ENCODE measurements at places on chromosomes 7 and 10.

GRCh38 chr10:122521011-122521410, 39.5 kb upstream of the DMBT1 start:
- DNase-seq, result no peak

DNA sequence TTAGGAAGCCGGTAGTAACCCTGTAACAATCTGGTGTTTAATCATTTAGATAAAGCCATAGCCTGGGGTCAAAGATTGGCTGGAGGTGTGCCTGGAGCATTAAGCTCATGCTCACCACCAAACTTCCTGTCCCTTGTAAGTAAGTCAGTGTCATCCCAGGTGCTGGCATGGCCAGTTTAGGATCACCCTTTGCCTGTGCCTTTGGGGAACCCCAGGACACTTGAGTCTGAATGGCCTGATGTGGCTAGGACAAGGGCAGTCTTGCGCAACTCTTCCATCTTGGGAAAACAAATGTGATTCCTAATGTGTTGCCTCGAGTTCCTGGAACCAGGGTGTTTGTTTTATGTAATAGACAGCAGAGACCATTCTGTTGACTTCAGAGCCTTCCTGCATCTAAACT, 154.8 kb downstream of the GRK5 start:
- no peak for DNase-seq

DNA sequence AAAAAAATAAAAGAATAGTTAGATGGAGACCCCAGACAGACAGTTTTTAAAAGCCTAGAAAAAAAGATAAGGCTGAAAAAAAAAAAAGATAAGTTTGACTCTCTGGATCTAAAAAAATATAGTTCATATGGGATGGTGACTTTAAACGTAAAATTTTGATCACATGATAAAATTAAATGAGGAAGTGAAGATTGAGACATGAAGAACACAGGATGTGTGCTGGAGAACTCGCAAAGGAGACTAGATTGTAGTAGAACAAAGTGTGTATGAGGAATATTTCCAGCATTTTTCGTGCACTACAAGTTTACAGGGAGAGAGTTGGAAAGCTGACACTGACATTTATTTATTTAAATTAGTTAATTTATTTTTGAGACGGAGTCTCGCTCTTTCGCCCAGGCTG, 286.4 kb downstream of the PRPF18 start:
- no peak for DNase-seq

DNA sequence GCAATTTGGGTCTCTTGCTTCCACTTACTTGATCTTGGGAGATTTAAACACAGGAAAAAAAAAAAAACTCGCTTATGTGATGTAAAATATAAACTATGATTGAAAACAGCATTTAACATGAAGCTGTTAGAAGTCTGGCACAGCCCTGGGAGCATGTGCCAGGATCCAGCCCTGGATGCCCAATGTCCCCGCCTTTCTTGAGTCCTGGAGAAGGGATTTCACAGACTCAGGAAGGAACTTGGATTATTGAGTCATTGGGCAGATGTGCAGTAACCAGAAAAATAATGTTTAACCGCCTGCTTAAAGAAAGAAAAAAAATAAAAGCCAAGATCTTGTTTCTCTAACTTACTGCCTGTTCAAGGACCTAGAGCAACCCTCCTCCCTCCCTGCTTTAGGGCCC, 3.7 kb upstream of the JCAD start:
- no peak for DNase-seq

- no peak for DNase-seq
These were observed 267.7 kb downstream of the ACTR3B start for GRCh38 chr7:153027210-153027609.

DNA sequence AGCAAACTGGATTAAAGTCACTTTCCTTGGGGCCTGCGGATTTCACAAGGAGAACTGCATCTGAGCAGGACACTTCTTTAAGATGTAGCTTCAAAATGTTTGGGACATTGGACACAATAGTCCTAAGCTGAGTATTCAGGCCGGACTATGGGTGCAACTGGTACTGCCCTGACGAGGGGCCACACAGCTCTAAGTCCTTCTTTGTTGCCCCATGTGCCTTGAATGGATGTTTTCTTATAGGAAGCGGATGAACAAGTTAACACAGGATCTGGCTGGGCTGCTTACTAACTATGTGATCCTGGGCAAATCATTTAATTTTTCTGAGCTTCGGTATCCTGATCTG, 147.8 kb upstream of the KLF14 start:
- DNase-seq, result no peak
